ENCODE measurements at places on chromosomes 16 and 17.

DNA sequence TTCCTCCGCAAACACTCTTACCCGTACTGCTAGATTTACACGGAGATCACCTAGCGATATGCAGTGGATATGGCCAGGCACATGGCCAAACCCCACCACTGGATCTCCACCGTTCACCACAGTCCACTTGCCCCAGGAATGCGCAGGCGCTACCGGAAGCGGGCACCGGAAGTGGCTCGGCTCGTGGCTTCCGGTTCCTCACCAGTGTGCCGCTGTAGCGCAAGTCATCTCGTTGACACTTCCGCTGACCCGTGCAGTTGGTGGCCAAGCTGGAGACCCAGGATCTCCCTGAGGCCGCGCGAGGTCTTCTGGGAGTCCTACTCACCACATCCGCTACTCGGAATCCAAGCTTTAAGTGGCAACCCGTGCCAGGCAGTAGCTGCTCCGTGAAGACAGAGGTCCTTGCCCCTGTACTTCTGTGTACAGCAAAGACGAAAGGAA, 11.5 kb downstream of the ZNF597 start:
- H3K36me3 ChIP-seq: peaks cover 5% of the 10 kb centered on the region
- H3K4me3 ChIP-seq: peak overlapping the region; percentile 55
- H3K4me1 ChIP-seq: no peaks in the 10 kb centered on the region
- DNase-seq: no peak
- H3K27me3 ChIP-seq: no peaks in the 10 kb centered on the region

DNA sequence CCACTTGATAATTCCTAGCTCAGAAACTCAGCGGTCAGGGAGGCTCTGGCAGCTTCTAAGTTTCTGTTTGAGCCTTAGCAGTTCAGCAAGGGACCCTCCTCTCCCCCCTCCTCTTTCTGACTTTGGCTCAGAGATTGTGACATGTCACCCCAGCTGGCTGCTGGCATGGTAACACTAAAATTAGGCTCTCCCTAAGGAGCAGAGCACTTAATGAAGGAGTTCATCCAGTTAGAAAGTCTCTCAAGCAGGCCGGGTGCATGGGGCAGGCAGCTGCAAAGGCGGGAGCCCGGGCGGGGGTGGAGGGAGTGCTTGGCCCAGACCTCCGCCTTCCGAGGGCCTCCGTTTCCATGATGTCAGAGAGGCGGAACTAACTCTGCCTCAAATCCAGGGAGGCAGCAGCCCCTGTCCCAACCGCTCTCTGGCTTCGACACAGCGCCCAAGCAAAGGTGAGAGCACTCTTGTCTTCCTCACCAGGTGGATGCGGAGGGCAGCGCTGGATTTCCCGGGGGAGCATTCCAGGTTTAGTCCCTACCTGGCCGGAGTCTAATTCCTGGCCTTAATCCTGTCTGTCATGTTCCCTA, 128.0 kb upstream of the PLCG2 start:
- H3K36me3 ChIP-seq: no peaks in the 10 kb centered on the region
- no peak for DNase-seq

- H3K4me3 ChIP-seq: no peak overlapping the region
- no peaks in the 10 kb centered on the region for H3K4me1 ChIP-seq
- H3K27ac ChIP-seq: no peak overlapping the region
- DNase-seq: no peak
- no peaks in the 10 kb centered on the region for H3K36me3 ChIP-seq
Observed at GRCh38 chr17:48462946-48463345, 32.9 kb upstream of the SKAP1 start.

- no peaks in the 10 kb centered on the region for H3K36me3 ChIP-seq
- peaks cover 11% of the 10 kb centered on the region for H3K4me1 ChIP-seq
- peak overlapping the region; percentile 90 for H3K27ac ChIP-seq
- H3K4me3 ChIP-seq: no peak overlapping the region
- DNase-seq: no peak
Observed at GRCh38 chr17:1493291-1493980, 950 bp upstream of the MYO1C start.

GRCh38 chr17:17354560-17355349, 51.6 kb downstream of the NT5M start:
- DNase-seq: peak; percentile 46
- no peaks in the 10 kb centered on the region for H3K4me1 ChIP-seq
- H3K27ac ChIP-seq: no peak overlapping the region
- H3K36me3 ChIP-seq: no peaks in the 10 kb centered on the region

- no peak for DNase-seq
- H3K4me3 ChIP-seq: no peak overlapping the region
- H3K4me1 ChIP-seq: peaks cover 4% of the 10 kb centered on the region
- no peak overlapping the region for H3K27ac ChIP-seq
- no peaks in the 10 kb centered on the region for H3K36me3 ChIP-seq
- no peaks in the 10 kb centered on the region for H3K27me3 ChIP-seq
Observed at GRCh38 chr16:23924128-23924527, 88.3 kb downstream of the PRKCB start.

DNA sequence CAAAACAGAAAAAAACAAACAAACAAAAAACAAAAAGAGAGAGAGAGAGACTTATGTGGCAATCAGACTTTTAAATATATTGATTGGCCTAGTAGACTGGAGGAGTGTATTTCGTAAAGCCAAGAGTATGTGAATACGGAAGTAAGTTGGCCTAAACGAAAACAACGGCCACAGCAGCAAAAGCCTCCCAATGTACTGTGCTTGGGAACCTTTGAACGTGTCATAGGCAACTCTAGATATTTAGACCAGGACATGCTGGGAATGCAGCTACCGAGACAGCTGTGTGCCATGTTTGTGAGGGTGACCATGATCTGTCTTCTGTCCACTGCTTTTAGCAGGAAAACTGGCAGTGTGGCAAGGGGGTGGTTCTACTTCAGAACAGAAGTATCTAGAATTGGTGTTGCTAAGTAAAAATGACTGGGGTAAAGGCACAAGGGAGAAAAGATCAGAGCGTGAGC, 7.4 kb downstream of the MAF start:
- H3K27ac ChIP-seq: peak overlapping the region; percentile 91
- H3K27me3 ChIP-seq: no peaks in the 10 kb centered on the region
- peaks cover 2% of the 10 kb centered on the region for H3K4me1 ChIP-seq
- H3K36me3 ChIP-seq: no peaks in the 10 kb centered on the region

DNA sequence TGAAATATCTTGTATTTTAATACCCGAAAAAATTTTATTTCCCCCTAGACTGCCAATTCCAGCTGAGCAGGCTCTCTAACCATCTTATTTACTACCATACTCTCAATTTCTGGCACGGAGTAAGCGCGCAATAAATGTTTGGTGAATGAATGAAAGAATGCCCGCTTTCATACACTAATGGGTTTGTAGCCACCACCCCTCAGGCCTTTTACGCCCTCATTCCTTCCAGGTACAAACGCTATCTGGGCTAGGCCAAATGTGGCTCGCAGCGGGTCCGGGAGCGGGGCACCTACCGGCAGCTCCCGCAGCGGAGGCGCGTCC, 536 bp upstream of the PLD2 start:
- H3K27ac ChIP-seq: peak overlapping the region; percentile 72
- H3K4me1 ChIP-seq: peaks cover 4% of the 10 kb centered on the region
- no peak for DNase-seq
- peak overlapping the region; percentile 78 for H3K4me3 ChIP-seq

DNA sequence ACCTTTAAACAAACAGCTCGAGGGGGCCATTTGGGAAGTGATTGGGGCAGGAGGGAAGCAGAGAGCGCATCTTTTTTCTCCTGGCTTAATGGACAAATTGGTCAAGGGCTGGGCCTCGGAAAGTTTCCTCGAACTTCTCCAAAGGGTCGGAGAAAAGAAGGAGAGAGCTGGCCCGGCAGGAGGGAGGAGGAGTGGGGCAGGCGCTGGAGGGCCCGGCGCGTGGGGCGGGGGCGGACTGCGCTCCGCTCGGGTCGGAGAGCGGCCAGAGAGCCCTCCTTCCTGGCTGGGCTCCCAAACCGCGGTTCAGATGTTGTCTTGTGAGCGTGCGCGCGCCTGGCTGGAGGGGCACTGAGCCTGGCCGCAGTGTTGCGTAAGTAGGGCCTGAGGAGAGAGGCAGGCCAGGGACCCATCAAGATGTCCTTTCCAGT, 1.2 kb downstream of the MMP2 start:
- H3K4me1 ChIP-seq: peaks cover 8% of the 10 kb centered on the region
- no peaks in the 10 kb centered on the region for H3K27me3 ChIP-seq
- peak; percentile 73 for DNase-seq

- H3K4me1 ChIP-seq: peaks cover 12% of the 10 kb centered on the region
- no peak overlapping the region for H3K4me3 ChIP-seq
- no peaks in the 10 kb centered on the region for H3K27me3 ChIP-seq
Observed at GRCh38 chr17:64216338-64217248, 46.5 kb downstream of the TEX2 start.

- no peak overlapping the region for H3K4me3 ChIP-seq
- no peaks in the 10 kb centered on the region for H3K27me3 ChIP-seq
- no peak for DNase-seq
- H3K36me3 ChIP-seq: no peaks in the 10 kb centered on the region
- no peak overlapping the region for H3K27ac ChIP-seq
Observed at GRCh38 chr16:61007694-61008093, 1028.5 kb downstream of the CDH8 start.

- no peak for DNase-seq
- peaks cover 6% of the 10 kb centered on the region for H3K4me1 ChIP-seq
- H3K27ac ChIP-seq: peak overlapping the region; percentile 95
- H3K36me3 ChIP-seq: no peaks in the 10 kb centered on the region
- H3K27me3 ChIP-seq: no peaks in the 10 kb centered on the region
- peak overlapping the region; percentile 88 for H3K4me3 ChIP-seq
Observed at GRCh38 chr17:2042390-2042847, 597 bp downstream of the OVCA2 start.

GRCh38 chr17:19409066-19409465, 2.0 kb upstream of the RNF112 start:
- no peak overlapping the region for H3K4me3 ChIP-seq
- H3K4me1 ChIP-seq: no peaks in the 10 kb centered on the region
- H3K27me3 ChIP-seq: no peaks in the 10 kb centered on the region
- H3K36me3 ChIP-seq: no peaks in the 10 kb centered on the region
- DNase-seq: no peak

- H3K4me3 ChIP-seq: no peak overlapping the region
- H3K36me3 ChIP-seq: no peaks in the 10 kb centered on the region
- H3K4me1 ChIP-seq: no peaks in the 10 kb centered on the region
- peaks cover 10% of the 10 kb centered on the region for H3K27me3 ChIP-seq
Observed at GRCh38 chr17:81163703-81164370, 1.5 kb upstream of the PVALEF start.

GRCh38 chr17:34850023-34850422, 111.2 kb downstream of the CCT6B start:
- no peak for DNase-seq
- H3K27ac ChIP-seq: no peak overlapping the region
- H3K4me3 ChIP-seq: no peak overlapping the region
- H3K36me3 ChIP-seq: no peaks in the 10 kb centered on the region
- H3K4me1 ChIP-seq: no peaks in the 10 kb centered on the region
- no peaks in the 10 kb centered on the region for H3K27me3 ChIP-seq

- H3K27me3 ChIP-seq: no peaks in the 10 kb centered on the region
- H3K4me3 ChIP-seq: no peak overlapping the region
- H3K27ac ChIP-seq: peak overlapping the region; percentile 65
- H3K4me1 ChIP-seq: no peaks in the 10 kb centered on the region
Observed at GRCh38 chr17:64378890-64379354, 11.7 kb downstream of the PECAM1 start.

DNA sequence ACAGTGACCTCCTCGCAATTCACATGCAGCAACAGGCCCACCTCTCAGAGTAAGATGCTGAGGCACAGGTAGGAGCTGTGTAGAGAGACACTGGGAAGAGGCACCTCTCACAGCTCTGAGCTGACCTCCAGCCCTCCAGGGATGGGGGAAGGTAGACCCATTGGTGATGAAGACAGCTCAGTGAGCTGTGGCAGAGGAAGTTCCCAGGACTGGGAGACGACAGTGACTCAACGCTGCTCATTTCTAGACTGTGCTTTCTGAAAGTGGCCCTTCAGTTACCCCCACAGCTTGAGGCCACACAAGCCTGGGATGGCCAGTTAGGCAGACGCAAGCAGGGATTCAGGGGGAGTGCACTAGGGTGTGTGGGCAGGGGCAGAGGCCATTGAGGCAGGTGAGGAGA, 2073.2 kb downstream of the TP53TG3F start:
- no peaks in the 10 kb centered on the region for H3K4me1 ChIP-seq
- no peak overlapping the region for H3K27ac ChIP-seq
- no peak overlapping the region for H3K4me3 ChIP-seq

DNA sequence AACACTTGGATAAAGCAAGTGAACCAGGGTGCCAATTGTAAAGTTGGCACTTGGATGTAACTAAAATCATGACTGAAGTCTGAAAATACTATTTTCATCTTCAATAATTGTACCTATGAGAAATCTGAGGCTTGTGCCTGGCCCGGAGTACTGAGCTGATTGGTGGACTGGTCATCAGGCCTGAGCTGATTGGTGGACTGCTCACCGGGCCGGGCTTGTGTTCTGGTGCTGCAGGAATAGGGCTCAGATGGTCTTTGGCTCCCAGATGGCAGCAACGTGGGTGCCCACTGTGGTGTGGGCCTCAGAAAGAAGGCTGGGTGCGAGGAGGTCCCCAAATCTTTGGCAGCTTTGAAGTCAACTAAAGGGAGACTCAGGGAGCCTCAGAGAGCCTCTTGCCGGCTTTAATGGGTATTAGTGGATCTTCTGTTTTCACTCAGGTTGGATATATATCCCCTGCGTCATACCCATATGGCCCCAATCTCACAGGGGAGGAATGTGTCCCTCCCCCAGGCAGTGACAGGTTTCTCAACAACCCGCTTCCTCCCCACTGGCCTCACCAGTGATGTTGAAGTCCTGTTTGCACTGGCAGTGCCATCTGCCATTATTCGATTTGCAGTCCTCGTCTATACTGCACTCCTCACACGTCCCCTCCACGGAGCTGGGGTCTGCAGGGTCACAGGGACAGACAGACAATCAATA, 4.7 kb downstream of the UMOD start:
- no peaks in the 10 kb centered on the region for H3K4me1 ChIP-seq
- no peak for DNase-seq
- H3K27ac ChIP-seq: no peak overlapping the region

DNA sequence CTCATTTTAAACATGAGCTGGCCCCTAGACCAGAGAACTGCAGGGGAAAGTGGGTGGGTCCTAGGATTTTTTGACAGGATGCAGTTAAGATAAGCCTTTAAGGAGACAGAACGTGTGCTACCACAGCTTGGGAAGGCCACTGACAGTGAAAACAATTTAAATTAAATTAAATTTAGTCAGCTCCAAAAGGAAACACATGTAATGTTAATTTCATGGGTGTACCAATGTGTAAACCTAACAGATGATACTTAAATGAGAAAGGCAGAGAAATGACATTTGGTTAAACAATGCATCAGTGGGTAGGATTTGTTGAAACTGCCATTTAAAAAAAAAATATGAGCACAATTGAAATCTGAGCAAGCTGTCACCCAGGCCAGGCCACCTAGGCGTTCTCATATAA, 250.8 kb downstream of the XYLT1 start:
- H3K36me3 ChIP-seq: no peaks in the 10 kb centered on the region
- no peak overlapping the region for H3K4me3 ChIP-seq
- DNase-seq: no peak
- H3K27ac ChIP-seq: no peak overlapping the region

- no peaks in the 10 kb centered on the region for H3K36me3 ChIP-seq
- no peaks in the 10 kb centered on the region for H3K4me1 ChIP-seq
- H3K27me3 ChIP-seq: peaks cover 4% of the 10 kb centered on the region
- H3K4me3 ChIP-seq: no peak overlapping the region
Observed at GRCh38 chr16:17983847-17984639, 352.5 kb downstream of the NPIPA8 start.

- H3K36me3 ChIP-seq: no peaks in the 10 kb centered on the region
- H3K4me1 ChIP-seq: no peaks in the 10 kb centered on the region
- DNase-seq: no peak
- H3K27ac ChIP-seq: no peak overlapping the region
- H3K4me3 ChIP-seq: no peak overlapping the region
Observed at GRCh38 chr17:2881295-2881694, 85.1 kb downstream of the RAP1GAP2 start.

All from breast epithelium (tissue), 4 donors.